ENCODE measurements at places on chromosomes 1 and 21. TPM values are rescaled to one million over a fixed set of nuclear protein-coding genes. Genes with fewer than 3 reads are reported as not detected.

DNA sequence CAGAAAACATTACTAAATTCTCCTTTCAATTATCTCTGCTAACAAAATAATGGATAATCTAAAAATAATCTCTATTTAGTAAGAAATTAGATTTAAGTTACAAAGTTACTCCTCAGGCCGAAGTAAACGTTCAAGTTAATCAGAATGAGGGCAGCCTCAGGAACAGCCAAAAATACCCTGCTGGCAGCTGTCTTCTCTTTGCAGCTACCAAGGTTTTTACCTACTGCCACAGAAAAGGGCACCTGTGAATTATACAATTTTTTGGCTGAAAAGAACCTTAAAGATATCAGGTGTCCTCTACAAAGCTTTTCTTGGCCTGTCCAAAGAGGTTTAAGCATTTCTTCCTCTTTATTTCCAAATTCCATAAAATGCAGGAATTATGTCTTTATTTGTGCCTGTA lies 84.4 kb downstream of the AKT3 start:
- DNase-seq = no peak

DNA sequence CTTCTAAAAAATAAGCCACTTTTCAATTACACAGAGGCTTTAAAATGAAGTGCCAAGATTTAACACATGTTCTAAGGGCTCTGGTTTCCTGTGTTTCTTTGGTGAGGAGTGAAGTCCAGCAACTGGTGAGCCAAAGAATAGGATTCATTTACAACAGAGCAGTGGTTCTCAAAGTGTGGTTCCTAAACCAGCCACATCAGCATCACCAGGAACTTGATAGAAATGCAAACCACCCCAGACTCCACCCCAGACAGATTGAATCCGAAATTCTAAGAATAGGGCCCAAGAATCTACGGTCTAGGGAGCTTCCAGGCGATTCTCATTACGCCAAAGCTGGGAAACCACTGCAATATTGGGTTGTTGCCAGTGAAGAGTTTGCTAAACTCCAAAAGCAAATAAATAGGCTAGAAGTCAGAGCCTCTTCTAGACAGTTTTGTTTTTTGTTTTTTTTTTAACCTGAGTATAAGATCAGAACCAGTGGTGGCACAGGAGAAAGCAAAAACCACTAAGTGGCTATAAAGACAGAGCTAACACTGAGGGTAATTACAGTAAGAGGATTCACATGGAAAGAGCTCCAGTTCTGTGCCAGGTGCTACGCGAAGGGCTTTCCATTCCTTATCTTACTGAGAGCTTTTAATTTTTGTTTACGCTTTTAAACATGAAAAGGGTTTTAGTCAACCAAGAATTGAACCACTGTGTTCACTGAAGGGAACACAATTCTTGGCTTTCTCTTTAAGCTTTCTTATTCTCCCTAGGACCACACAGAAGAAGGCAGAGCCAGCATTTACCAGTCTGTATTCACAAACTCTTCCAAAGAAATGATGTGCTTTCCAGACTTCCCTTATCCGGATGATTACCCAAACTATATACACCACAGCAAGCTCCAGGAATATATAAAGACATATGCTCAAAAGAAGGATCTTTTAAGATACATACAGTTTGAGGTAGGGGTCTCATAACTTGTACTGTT lies 42.4 kb upstream of the FMO2 start:
- DNase-seq = no peak

DNA sequence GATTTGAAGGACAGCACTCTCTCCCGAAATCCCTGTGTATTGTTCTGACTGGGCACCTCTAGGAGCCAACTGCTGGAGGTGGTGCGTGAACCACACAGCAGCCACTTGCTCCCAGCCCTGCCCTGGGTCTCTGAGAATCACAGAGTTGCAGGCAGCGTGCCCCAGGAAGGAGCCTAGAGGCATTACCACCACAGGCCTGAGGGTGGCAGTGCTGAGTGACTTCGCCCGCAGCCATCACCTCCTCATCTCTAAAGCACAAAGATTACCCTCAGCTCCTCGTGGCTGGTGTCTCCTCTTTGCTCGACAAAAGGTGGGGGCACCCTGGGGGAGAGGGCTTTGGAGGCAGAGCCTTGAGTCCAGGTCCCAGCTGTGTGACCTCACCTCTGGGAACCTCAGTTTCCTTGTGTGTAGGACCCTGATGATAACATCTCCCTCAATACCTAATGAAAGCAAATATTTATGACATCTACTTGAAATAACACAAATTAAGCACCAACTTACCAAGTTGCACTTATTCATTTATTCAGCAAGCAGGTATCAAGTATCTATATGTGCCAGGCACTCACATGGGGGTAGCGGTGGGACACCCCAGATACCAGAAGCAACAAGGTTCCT lies 86.3 kb downstream of the VWA5B1 start:
- no peak for DNase-seq

DNA sequence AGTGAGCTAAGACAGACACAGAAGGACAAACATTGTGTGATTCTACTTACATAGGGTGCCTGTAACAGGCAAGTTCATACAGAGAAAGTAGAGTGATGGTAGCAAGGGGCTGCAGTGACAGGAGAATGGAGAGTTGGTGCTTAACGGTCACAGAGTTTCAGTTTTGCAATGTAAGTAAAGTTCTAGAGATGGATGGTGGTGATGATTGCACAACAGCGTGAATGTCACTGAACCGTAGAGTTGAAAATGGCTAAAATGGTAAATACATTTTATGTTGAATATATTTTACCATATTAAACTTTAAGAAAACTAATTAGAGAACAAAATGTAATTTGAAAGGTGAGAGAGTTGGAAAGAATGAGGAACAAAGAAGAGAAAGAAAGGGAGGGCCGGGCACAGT lies 8.7 kb downstream of the CFAP107 start:
- DNase-seq = no peak

DNA sequence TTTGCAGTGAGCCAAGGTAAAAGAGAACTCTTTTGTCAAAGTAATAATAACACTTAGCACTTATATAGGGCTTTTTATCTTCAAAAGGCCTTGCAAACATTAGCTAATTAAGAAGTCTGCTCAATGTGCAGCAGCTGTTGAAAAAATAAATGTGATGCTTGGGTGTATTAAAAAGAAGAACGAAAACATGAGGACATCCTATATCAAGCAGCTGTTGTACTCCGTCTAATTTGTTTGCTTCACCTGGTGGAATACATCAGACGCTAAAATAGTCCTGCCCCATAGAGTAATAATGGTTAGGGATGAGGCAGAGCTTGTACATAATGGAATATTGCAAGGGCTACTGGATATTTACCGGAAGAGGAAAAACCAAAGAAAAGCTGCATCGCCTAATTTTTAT lies 299.5 kb downstream of the ST6GALNAC3 start:
- DNase-seq = no peak

DNA sequence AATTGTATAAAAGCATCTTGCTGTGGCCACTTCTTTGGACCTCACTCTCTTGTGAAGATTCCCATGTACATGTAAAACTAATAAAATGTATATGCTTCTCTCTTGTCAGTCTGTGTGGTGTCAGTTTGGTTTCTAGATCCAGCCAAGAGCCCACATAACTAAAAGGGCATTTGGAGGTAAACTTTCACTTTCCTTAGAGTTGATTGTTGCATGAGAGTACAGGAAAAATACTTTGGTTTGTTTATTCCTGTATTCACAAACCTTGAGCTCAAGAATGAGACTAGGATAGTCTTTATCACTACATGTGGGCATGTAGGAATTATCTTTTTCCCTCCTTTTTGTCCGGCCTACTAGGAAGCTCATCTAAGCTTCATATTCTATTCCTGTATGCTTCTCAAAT lies 50.9 kb downstream of the KCTD3 start:
- DNase-seq = no peak

DNA sequence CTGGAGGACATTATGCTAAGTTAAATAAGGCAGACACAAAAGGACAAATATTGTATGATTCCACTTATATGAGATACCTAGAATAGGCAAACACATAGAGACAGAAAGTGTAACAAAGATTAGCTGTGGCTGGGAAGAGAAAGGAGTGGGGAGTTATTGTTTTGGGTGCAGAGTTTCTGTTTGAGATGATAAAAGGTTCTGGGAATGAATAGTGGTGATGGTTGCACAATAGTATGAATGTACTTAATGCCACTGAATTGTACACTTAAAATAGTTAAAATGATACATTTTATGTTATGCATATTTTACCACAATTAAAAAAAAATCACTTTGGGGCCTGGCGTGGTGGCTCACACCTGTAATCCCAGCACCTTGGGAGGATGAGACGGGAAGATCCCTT lies 21.2 kb upstream of the ERO1B start:
- no peak for DNase-seq

DNA sequence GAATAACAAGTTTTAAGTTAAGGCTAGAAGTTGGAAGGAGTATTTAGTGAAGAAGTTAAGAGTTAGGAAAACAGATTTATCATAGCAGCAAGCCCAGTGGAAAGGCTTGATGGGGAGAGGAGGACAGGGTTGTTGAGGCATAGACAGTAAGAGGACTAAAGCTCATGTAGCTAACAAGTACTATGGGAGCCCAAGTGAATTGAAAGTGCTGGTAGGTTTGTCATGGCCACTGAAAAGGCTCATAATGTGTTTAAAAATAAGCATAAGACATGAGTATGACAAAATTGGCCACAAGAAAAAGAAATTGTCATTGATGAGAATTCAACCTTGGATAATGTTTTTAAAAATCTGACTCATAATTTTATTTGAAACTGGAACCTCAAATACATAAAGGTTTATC lies 49.2 kb upstream of the CRB1 start:
- DNase-seq = no peak

- no peak for DNase-seq
Measured at GRCh38 chr1:179351281-179351680, 14.5 kb upstream of the AXDND1 start.

- no peak for DNase-seq
Measured at GRCh38 chr1:36539526-36539925, 56.8 kb upstream of the CSF3R start.

DNA sequence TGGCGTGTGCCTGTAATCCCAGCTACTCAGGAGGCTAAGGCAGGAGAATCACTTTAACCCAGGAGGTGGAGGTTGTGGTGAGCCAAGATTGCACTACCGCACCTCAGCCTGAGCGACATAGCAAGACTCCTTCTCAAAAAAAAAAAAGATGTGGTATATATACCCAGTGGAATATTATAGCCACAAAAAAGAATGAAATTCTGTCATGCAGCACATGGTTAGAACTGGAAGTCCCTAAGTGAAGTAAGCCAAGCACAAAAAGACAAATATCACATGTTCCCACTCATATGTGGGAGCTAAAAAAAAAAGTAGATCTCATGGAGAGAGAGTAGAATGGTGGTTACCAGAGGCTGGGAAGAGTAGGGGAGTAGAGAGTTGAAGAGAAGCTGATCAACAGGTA lies 18.7 kb downstream of the PSMB4 start:
- DNase-seq = no peak

LCK gene
- total RNA-seq = 0.58 TPM

GBP7 gene
- total RNA-seq = not detected

COL24A1 gene
- 1.7 TPM for total RNA-seq

Measured in heart left ventricle (tissue), 16 donors.